T-helper 2 cell (primary cell): ENCODE measurements at places on chromosomes 7 and 10.

DNA sequence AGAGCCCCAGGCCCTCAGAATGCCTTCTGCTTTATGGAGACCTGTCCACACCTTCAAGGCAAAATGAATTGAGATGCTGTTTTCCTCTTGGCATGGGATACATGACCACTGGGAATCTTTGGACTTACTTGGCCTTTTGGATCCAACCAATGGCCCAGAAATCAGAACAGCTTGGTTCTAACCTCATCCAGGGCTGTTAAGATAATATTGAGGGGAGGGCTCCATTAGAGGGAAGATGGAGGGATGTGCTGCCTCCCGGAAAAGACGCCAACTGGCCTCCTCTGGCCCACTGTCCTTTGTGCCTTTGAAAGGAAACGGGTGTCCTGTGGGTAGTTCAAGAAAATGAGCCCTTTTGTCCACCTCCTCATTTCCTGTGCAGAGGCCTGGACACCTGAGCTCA lies 530.9 kb downstream of the KCNMA1 start:
- DNase-seq: no peak

DNA sequence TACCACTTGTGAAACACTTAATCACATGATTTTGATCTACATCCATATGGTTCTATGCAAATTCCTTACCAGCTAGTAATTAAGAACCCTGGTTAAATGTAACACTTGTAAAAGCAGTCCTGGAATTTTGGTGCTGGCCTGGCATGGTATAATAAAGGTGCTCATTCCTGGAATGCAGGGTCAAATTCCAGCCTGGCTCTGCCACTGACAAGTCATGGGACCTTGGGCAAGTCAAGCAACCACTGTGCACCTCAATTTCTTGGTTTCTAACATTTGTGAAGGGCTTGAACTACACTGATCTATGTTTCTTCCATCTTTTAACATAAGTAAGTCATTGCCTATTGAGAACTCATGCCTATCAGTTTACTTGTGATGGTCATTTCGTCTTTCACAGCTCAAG lies 91.9 kb upstream of the PIK3CG start:
- DNase-seq: no peak

DNA sequence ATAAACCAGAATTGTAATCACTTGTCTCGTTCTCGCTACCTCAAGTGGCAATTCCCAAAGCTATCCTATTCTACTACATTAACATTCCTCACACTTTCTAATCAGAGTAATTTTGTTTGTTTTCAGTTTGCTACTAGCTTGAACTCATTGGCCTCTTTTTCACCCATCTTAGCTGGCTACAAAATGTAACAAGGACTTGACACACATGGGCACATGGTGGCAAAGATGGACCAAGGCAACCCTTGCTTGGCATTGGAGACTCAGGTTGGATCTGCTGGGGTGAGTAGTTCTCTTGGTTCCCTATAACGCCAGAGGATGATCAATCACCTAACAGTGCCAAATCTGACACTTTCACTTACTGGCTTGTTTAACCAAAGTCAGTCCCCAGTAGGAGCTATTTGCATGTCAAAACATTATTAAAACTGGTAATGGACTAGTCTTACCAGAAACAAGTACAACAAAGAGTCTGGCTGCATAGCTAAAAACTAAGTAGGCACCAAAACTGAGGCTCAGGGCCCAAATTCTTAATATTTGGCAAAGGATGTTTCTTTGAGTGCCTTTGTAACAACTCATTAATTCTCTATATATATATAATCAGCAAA lies 1.9 kb downstream of the USP6NL start:
- DNase-seq: no peak

DNA sequence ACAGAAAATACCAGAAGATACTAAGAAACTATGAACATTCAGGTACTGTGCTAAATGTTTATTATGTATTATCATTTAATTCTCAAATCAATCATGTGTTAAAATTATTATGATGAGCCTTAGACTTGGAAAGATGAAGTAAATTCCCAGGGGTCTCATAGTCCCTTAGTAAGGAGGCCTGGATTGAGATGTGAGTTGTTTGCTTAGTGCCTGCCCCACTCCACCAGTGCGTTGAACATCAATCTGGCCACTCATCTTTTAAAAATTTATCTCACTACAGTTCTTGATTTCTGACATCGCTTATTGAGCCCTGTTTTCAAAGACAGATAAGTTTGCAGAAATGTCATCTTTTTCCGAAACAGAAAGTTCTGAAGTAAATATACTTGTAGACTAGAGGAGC lies 618.4 kb upstream of the SEMA3D start:
- DNase-seq: no peak

DNA sequence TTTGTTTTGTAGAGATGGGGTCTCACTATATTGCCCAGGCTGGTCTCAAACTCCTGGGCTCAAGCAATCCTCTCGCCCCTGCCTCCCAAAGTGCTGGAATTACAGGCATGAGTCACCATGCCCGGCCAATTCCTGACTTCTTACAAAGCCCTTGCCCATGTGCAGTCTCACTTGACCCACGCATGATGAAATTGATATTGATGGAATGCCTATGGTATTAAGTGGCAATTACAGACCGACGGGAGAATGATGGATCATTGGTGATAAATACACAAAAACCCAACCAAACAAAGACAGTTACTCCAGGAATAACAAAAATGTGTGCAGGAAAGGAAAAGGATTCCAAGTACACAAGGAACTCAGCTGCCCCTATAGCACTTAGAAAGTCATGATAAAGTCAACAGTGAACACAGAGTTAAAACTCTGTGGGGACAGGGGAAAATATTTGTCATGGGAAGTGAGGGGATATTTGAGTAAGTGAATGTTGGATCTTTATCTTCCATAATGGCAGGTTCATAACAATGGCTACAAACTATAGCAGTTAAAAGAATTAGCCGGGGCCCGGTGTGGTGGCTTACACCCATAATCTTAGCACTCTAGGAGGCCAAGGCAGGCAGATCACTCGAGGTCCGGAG lies 21.6 kb downstream of the HIP1 start:
- no peak for DNase-seq

GRCh38 chr10:114544045-114544659 lies 113.9 kb downstream of the ABLIM1 start:
- no peak for DNase-seq

DNA sequence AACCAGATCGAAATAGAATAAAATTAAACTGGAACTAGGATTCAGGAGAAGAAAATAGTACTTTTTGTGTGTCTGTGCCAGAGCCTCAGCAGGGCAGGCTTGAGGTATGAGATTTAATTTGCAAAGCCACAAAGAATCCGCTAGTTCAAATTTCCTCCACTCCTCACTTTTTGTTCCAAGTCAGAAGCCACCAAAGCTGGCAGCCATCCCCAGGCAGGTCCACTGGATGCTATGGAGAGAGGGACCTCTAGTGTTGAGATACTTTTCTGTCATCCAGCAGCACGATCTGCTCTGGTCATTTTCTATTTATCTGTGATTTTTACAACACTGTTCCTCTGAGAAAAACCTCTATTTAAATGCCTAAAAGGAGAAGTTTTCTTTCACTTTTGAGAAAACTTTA lies 147.9 kb upstream of the FRMD4A start:
- DNase-seq: no peak

DNA sequence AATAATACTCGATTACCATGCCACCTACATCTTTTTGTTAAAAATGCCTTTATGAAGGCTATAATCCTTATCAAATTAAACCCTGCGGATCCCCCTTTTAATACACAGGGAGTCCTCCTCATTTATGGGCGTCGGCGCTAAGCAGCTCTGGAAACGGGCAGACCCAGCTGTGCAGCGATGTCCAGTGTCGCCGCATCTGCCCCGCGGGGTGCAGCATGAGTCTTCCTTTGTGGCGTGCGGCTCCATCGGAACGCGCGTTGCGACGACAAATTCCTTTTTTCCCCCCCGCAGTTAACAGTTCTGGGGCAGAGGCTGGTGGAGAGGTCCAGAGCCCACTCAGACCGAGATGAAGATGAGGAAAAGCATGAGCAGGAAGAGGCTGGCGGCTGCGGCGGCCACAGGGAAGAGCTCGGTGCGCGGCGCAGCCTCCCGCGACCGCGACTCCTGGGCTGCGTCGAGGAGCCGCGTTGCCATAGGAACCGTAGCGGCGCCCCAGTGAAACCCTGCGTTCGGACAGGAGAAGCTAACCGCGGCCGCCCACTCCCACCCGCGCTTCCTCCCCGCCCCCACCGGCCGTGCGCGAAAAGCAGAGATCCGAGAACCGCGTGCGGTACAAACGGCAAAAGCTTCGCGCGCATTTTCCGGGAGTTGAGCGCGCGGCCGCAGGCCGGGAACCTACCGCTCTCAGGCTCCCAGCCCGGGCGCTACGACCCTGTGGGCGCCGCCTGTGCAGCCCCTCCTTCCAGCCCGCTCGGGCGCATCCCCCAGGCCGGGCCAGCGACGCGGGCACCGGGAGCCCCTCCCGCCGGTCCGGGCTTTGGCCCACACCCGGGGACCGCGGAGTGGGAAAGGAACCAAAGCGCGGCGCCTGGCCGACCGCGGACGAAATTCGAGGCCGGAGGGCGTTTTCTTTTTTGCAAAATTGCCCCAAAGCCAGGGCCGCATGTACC lies 130.6 kb downstream of the SPAG6 start:
- DNase-seq: no peak

DNA sequence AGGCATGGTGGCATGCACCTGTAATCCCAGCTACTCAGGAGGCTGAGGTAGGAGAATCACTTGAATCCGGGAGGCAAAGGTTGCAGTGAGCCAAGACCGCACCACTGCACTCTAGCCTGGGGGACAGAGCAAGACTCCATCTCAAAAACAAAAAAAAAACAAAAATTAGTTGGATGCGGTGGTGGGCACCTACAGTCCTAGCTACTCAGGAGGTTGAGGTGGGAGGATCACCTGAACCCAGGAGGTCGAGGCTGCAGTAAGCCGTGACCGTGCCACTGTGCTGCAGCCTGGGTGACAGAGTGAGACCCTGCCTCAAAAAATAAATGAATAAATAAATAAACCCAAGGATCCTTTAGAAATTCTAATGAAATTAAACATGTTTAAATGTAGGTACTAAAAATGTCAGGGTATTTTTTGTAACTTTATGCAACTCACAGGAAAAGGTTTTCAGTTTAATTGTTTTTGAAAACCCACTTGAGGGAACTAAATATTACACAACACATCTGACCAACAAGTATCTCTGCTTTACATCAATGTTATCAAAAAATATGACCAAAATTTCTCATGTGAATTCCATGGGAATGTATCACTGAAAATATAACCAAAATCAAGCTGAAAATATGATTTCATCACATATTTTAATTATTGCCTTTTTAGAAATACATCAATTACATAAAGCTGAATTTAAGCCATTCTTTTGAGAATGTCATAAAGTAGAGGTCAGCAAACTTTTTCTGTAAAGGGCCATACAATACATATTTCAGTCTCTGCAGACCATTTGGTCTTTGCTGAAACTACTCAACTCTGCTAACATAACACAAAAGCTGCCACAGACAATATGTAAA lies 23.9 kb downstream of the UPF2 start:
- no peak for DNase-seq

DNA sequence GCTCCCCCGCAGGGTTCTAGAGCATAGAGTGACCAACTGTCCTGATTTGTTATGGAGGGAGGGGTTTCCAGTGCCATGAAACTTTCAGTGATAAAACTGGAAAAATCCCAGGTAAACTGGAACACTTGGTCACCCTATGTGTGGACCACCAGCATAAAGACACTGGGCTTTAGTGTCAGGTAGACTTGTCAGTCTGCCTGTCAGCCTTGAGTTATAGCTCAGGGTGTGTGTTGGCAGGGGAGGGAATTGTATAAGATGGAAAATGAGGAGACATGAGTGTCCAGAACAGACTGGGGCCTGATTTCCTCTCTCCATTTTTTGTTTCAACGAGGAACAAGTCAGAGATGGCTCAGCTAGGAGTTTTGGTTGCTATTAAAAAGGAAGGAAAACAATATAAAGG lies 10.2 kb upstream of the EFCAB10 start:
- DNase-seq: no peak

DNA sequence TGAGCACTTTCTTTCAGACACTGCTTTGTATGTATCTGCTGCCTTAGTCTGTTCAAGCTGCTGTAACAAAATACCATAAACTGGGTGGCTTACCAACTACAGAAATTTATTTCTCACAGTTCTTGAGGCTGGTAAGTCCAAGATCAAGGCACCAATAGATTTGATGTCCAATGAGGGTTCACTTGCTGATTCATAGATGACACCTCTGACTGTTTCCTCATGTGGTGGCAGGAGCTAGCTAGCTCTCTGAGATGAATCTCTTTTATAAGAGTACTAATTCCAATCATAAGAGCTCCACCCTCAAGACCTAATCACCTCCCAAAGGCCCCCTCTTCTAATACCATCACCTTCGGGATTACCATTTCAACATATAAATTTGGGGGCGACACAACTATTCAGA lies 76.6 kb upstream of the ADO start:
- DNase-seq: no peak

GRCh38 chr10:128382225-128382624 lies 256.0 kb upstream of the MKI67 start:
- no peak for DNase-seq

DNA sequence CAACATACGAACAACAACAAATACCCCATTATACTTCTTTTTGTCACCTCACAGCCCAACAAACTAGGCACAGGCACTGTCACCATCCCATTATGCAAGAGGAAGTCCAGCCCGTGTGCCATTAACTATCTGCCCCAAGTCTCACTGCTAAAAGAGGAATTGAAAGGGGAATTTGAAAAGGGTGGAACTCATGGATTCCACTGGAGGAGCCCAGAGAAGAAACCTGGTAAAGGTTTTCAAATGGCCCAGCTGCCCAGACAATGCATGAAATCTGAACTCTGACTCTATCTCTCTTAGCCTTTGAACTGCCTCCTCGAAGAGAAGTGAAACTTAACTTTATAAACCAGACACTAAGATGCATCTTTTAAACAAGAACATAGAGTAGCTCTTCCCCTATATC lies 130.0 kb downstream of the PLXNA4 start:
- no peak for DNase-seq

DNA sequence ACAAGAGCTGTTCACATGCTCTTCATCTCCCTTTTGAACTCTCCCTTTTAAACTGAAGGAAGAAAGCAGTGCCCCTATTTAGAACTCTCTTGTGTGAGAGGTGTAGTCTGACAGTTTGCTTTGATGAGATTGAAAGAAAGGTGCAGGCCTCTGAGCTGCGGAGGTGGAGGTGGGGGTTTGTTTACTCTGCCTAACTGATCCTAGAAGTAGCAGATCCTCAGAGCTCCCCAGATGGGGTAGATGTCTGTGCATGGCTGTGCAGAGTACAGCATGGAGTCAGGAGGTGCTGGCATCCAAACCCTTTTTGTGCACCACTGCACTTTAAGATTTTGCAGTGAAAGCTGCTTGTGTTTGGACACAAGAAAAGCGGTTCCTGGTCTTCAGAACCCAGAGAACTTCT lies 58.3 kb downstream of the MINDY4 start:
- no peak for DNase-seq

- no peak for DNase-seq
Observed at GRCh38 chr7:133912916-133913697, 214.0 kb upstream of the LRGUK start.

DNA sequence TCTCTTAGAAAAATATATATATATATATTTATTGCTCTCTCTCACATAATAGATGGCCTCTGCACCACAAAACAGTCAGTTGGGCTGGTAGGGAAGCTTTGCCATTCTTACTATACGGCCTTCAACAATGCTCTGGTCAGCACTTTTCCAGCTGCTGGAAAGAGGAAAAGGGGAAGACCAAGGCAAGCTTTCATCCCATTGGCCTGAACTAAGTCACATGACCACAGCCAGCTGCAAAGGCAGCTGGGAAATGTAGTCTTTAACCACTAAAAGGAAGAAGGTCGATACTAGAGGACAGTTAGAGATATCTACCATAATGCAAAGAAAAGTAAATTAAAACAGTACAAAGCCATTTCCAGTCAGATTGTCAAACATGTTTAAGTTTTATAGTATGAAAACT lies 58.4 kb upstream of the MACROH2A2 start:
- DNase-seq: no peak
